Colonic mucosa (tissue), 4 donors: ENCODE measurements at places on chromosomes 6 and 20. TPM values are rescaled to one million over a fixed set of nuclear protein-coding genes. Genes with fewer than 3 reads are reported as not detected.
A peak's percentile ranks its signal among the peaks of the same experiment; 100 is the strongest.

DNA sequence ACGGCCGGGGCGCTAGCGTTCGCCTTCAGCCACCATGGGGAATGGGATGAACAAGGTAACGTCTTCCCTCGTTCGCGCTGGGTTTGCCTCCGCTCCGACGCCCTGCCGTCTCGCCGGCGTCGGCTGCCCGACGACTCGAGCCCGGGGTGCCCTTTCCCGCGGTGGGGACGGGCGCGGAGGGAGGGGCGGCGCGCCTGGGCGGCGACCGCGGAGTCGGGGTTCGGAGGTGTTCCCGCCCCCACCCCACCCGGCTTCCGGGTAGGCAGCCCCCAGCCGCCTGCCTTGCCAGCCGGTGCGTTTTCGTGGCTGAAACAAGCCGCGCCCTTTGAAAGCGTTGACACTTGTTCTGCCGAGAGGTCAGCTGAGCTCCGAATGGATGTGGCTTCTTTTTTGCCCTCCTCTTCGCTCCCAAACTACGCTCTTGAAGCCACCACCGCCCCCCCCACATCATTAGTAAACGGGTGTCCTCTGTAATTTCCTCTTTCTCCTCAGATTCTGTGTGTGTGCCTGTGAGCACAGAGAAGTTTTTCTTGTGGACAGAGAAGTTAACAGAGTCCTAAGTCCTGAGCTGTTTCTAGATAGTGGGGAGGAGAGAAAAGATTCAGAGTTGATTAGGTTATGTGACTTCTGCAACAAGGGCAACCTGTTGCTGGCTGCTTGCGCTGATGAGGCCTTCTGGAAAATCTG lies 362 bp downstream of the DUSP22 start:
- DNase-seq, result peak; percentile 81

Gene LAMP5
- total RNA-seq, result 0.32 TPM

- no peak for DNase-seq
Observed at GRCh38 chr6:133277228-133277899, 36.2 kb downstream of the EYA4 start.

DNA sequence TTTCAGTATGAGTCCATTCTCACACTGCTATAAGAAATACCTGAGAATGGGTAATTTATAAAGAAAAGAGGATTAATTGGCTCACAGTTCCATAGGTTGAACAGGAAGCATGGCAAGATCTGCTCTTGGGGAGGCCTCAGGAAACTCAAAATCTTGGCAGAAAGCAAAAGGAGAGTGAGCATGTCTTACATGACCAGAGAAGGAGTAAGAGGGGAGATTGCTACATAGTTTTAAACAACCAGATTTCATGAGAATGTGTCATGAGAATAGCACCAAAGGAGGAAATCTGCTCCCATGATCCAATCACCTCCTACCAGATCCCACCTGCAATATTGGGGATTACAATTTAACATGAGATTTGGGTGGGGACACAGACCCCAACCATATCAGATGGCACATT lies 672.4 kb downstream of the HTR1B start:
- no peak for DNase-seq

DNA sequence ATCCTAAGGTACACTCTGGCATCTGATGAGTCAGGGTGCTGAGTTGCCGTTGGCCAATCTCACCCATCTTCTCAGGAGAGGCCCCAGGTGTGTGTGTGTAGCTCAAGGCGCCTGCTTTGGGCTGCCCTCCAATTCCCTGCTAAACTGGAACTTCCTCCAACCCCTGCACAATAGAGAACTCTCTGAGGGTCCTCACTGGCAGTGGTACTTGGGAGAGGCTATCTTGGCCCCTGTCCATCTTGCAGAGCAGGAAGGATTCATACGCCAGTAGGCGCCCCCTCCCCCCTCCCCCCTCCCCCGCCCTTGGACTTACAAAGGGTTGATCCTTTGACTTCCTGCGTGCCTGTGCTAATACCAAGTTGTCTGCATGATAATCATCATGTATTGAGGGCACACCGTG lies 173.6 kb downstream of the SASH1 start:
- no peak for DNase-seq

DNA sequence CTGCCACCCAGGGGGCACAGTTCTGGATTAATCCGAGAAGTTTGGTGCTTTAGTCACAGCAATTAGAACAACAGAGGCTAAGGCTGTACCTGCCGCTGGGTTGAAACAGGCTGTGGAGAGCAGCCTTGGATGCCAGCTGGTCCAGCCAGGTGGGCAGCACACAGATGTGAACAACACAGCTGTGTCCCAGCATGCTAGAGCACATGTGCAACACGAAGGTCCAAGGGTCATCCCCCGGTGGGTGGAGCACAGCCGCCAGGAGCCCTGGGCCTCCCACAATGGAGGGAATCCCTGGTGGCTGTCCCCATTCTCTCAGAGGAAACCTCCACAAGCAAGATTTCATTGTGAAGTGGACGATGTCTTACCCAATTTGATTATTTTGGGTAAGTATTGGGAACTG lies 99.2 kb upstream of the SYNDIG1 start:
- no peak for DNase-seq

- peak; percentile 51 for DNase-seq
Observed at GRCh38 chr6:26172608-26172968, 85.4 kb downstream of the HFE start.

GRCh38 chr6:305371-306206 lies 13.3 kb downstream of the DUSP22 start:
- no peak for DNase-seq

Gene TAAR6
- total RNA-seq, result not detected

Gene F13A1
- 49.4 TPM for total RNA-seq
